Fibroblast of mammary gland (primary cell): ENCODE measurements at places on chromosomes 4 and X.

DNA sequence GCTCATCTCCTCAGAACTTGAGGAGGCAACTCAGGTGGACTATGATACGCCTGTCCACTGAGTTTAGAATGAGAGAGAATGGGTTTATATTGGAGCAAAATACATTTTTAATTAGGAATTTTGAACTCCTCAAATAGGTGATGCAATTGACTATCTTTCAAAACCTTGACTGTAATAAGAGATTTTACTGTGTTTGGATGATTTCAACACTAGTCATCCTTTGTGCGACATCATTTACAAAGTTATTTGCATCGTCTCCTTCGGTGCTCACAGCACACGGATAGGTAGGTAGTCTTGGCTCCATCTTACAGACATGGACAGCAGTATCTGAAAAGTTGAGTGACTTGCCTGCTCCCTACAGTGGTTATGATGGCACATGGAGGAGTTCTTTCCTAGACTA is 67.0 kb downstream of the AASDH start:
- DNase-seq, result peak; percentile 64

- no peak for DNase-seq
These were observed 54.8 kb upstream of the MAPK10 start for GRCh38 chr4:86414686-86415085.

- peak; percentile 10 for DNase-seq
These were observed 22.0 kb upstream of the SUPT20HL2 start for GRCh38 chrX:24335871-24336270.

DNA sequence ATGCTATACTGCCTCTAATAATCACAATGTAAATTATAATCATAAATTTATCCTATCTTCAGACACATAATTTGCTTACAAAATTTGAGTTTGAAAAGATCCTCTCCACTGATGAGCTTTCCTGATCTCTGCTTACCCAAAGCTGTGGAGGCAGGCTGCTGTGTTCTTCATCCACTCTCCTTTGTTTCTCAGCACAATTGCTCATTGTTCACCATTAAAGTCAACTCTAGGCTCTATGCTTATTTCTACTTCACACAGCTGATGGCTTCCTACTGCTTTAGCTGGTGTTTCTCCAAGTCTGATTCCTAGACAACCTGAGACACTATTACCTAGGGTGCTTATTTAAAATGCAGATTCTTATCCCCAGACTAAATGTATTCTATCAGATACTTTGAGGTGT is 319.7 kb downstream of the PCDH18 start:
- DNase-seq, result no peak

GRCh38 chr4:102055805-102056204 is 265.3 kb downstream of the BANK1 start:
- DNase-seq, result no peak

DNA sequence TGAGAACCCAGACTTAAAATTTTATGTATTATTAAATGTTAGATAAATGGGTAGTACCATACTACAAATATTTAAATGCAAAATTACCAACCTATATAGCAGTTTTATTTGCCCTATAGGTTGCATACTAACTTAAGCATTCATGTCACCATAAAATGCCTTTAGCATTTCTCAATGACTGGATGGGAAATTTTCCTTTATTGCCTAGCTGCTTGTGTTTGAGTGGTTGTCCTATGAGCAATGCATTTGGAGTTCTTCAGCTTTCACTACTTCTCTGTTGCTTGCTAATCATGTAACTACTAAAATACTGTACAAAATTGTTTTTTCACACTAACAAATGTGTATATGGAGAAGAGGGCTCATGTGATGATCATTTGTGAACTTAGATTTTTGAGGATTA is 44.2 kb upstream of the CEP135 start:
- DNase-seq, result no peak

GRCh38 chrX:103120748-103121147 is 27.8 kb upstream of the NXF3 start:
- no peak for DNase-seq

DNA sequence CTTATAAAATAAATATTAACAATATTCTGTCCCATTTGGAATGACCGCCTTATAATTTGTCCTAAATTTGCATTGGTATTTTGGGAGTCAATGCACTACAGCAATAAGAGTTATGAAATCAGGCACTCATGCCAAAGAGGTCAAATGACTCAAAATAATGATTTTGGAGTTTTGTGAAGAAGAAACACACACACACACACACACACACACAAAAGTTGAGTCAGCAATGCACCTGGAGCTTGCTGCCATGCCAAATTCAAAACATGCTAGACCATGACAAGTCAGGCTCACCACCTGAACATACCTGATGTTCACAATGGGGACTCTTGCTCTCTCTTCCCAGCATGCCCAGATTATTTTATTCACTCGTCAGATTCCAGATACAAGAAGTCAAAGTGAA is 56.7 kb downstream of the PROM1 start:
- peak; percentile 61 for DNase-seq

DNA sequence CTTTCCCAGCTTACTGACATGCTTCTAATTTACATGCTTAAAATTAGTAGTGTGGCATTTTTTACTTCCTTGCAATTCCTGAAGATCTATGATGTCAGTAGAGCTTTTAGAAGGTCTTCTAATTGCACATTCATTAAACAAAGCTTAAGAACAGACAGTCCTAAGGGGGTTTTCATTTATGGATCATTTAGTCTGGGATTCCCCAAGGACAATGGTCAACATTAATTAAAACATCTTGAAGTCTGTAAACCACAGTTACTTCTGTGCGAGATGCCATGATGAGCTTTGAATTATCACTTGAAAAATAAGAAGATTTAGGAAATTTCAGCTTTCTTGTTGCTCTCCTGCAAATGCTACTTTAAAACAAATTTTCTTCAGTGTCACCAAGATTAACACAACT is 20.2 kb downstream of the ANXA3 start:
- no peak for DNase-seq

- no peak for DNase-seq
These were observed 87.8 kb downstream of the HPGD start for GRCh38 chr4:174434455-174434854.

GRCh38 chr4:1243451-1244080 is 5.4 kb downstream of the CTBP1 start:
- DNase-seq, result peak; percentile 53

DNA sequence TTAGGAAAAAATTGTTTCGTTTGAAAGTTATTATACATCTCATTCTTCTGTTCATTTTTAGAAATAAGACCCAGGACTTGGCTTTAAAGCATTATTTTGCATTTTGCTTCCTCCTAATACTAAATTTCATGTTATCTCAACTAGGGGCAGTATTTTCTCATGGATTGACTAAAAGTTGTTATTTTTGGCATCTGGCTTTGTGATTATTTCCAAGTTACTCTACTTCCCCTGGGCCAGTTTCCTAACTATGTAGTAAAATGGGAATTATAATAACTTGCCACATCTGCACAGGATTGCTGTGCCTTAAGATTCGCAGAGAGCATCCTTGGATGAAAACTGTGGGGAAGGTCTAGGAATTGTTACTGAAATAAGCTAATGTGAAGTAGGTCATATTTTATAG is 3.0 kb downstream of the RBPJ start:
- peak; percentile 76 for DNase-seq

DNA sequence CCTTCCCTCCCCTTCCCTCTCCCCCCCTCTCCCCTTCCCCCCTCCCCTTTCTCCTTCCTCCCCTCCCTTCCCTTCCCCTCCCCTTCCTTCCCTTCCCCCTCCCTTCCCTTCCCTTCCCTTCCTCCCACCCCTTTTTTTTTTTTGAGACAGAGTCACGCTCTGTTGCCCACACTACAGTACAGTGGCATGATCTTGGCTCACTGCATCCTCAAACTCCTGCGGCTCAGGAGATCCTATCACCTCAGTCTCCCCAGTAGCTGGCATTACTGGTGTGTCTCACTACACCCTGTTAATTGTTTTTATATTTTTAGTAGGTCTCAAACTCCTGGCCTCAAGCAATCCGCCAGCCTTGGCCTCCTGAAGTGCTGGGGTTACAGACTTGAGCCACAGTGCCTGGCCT is 66.6 kb downstream of the TBC1D9 start:
- DNase-seq, result no peak

DNA sequence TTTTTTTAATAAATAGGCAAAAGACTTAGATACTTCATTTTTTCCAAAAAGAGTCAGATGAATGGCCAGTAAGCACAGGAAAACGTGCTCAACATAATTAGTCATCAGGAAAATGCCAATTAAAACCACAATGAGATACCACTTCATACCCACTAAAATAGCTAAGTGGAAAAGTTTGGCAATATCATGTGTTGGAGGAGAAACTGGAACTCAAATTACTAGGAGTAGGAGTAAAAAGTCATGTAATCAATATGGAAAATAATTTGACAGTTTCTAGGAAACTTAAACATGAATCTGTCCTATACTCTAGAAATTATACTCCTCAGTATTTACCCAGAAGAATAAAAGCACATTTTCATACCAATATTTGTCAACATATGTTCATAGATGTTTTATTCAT is 449.8 kb downstream of the INPP4B start:
- peak; percentile 63 for DNase-seq

- DNase-seq, result peak; percentile 61
These were observed at the start of gene DMD for GRCh38 chrX:33211356-33212260. TSS of gene DMD (minus strand) at chrX:33211549. CDS start at chrX:33211312, 237 bp downstream.

GRCh38 chr4:2141022-2141761 is 82.1 kb downstream of the NAT8L start:
- no peak for DNase-seq
